ENCODE measurements at places on chromosomes 5 and 9. TPM values are rescaled to one million over a fixed set of nuclear protein-coding genes. Genes with fewer than 3 reads are reported as not detected.

The IGIP gene
- total RNA-seq = 11.6 TPM

The RAB3C gene
- 1.8 TPM for total RNA-seq

The SLC25A25 gene
- 21.0 TPM for total RNA-seq

The IARS1 gene
- total RNA-seq = 84.1 TPM

The ROPN1L gene
- total RNA-seq = 9.5 TPM

The OLFML2A gene
- total RNA-seq = 10.8 TPM

The SPATA9 gene
- total RNA-seq = 0.31 TPM

The CXCL14 gene
- 57.2 TPM for total RNA-seq

The AGXT2 gene
- total RNA-seq = not detected
